Right cardiac atrium (tissue), 5 donors: ENCODE measurements at places on chromosomes 1 and 21.
A peak's percentile ranks its signal among the peaks of the same experiment; 100 is the strongest.

- no peak for DNase-seq
These were observed 101.3 kb upstream of the ZBTB40 start for GRCh38 chr1:22350171-22350923.

DNA sequence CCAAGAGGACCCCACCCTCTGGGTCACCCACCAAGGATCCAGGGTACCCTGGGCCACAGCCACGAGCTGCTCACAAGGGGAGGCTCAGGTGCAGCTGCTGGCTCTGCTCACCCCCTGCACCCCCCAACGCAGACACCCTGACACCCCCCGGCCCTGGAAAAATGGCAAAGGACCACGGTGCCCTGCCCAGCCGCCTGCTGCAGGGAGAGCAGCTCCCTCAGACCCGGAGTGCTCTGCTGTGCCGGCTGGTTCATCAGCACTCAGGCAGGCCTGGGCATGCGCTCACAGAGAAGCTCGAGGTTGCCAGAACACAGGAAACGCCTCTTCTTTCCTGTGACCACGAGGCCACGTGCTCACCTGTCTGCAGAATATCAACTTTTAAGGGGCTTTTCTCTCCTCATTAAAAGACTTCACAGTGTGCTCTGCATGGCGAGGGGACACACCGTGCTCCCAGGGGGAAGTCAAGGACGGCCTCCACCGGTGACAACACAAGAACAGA is 4.3 kb upstream of the C1QTNF12 start:
- DNase-seq: peak; percentile 53

DNA sequence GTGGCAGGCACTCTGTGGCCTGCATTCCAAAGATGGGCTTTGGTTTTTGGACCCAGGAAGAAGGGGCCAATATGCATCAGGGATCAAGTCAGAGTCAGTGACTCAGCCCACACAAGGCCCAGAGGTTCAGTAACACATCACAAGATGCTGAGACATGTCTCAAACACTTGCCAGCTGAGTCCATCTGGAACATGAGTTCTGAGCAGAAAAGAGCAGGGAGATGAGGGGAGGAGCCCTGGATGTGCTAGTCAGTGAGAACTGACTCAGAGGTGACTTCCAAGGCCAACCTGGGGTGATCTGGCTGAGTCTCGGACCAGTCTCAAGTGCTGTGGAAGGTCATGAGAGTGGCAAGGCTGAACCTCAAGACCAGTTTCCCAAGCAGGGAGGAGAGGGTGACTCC is 150.1 kb downstream of the CDC7 start:
- peak; percentile 82 for DNase-seq

- DNase-seq: no peak
These were observed 34.0 kb upstream of the EDN2 start for GRCh38 chr1:41518471-41518870.

DNA sequence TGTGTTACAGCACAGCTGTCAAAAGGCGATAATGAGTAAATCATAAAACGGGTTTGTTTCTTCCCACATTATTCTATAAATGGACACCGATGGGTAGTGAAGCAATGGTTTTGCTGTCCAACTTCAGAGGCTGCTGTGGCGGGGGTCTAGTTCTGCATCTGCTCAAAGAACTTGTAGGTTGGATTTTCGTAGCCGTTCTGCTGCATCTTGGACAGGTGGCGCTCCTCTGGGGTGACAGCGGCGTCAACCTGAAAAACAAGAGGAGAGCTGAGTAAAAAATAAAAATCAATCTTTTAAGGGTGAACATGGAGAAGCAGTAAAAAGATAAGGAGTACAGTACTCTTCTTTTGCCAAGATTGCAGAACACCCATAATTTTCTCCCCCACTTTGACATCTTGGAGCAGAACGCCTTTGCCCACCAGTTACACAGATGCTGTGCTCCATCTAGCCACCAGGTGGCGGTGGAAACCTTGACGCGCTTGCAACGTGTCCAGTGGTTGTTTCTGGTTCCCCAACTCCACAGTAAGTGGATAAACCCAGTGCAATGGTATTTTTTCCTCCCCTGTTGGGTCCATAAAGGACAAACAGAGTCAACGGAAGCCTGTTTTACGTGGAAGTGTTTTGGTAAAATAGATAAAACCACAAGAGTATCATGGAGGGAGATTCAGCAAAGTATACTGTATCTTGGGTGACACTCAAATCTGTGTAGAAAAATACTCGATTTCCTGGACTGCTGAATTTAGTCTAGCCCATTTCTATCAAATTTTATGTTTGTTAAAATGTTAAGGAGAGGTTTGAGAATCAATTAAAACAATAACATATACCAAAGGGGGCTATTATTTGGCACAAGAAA is 147.0 kb downstream of the GABPA start:
- DNase-seq: peak; percentile 85

GRCh38 chr1:176101951-176102642 is 105.0 kb downstream of the COP1 start:
- no peak for DNase-seq

DNA sequence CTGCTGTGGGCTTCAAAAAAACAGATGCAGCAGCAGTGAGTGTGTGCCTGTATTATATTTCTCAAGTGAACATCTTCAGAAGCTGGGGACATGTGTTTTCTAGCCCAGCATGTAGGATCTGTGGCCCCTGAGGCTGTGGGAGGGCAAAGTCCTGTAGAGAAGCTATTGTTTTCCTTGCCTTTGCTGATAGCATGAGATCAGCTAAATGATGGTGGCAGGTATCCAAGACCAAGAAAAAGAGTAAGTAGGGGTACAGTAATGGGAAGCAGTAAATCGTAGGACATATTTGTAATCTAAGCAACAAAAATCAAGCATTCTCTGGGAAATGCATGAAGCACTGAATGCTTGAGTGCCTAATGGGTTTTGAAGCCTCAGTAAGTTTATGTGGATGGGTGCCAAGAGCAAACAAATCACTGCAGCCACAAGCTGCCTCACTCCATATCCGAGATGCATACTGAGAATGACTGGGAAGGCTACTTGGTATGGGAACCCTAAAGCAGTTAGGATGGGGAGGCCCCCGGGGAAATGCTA is 98.3 kb downstream of the CD58 start:
- DNase-seq: no peak

- no peak for DNase-seq
These were observed 9.3 kb downstream of the SLAMF7 start for GRCh38 chr1:160748181-160748877.
